CD4-positive, alpha-beta T cell (primary cell): ENCODE measurements at places on chromosomes 5 and 9. TPM values are rescaled to one million over a fixed set of nuclear protein-coding genes. Genes with fewer than 3 reads are reported as not detected.

The KIAA1958 gene
- 6.8 TPM for total RNA-seq

The SLC2A6 gene
- total RNA-seq: 3.2 TPM

The SLC35A4 gene
- 17.8 TPM for total RNA-seq

The CBY3 gene
- 0.36 TPM for total RNA-seq

The SLC34A3 gene
- total RNA-seq: not detected

The C5orf24 gene
- total RNA-seq: 34.6 TPM

The PIK3R1 gene
- total RNA-seq: 459 TPM

The LOX gene
- 0.06 TPM for total RNA-seq

The CRAT gene
- total RNA-seq: 7.1 TPM

The PIGO gene
- 18.9 TPM for total RNA-seq

DNA sequence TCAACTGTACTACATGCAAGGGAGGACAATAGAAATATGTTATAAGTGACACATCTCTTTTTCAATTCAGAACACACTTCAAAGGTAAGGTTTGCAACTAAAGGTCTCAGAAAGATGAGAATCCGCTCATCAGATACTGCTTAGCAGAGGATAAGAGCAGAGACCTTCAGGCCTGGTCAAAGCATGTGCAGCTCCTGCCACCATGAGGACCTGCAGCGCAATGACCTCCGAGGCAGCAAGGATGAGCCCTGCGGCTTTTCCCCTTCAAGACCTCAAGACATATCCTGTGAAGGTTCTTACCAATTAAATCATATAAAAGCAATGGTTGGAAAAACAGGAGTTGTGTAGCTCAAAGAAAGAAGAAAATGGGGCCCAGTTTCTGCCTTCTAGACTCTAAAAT lies 135.8 kb downstream of the TRIM36 start:
- no peak for DNase-seq

GRCh38 chr9:121411993-121412392 lies 41.9 kb upstream of the STOM start:
- DNase-seq: no peak

GRCh38 chr9:99531313-99531712 lies 290.4 kb upstream of the NR4A3 start:
- DNase-seq: no peak

- DNase-seq: no peak
Measured at GRCh38 chr5:141371572-141372475, 1.8 kb downstream of the PCDHGB3 start.

- DNase-seq: no peak
Measured at GRCh38 chr5:52947851-52948250, 41.3 kb upstream of the ITGA2 start.

- DNase-seq: no peak
Measured at GRCh38 chr9:93010704-93011103, 47.8 kb upstream of the SUSD3 start.

DNA sequence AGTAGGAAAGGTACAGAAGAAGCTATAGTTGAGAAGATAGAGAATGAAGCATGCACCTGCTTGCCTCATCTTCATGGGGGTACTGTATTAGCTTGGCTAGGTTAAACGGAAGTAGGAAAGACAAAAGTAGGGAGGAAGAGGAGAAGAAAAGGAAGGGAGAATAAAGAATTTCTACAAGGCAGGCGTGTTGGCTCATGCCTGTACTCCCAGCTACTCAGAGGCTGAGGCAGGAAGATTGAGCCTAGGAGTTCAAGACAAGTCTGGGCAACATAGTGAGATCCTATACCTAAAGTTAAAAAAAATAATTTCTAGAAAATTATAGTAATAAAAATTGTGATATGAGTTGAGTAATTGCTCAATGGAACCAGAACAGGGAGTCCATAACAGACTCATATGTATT lies 61.9 kb downstream of the APTX start:
- DNase-seq: no peak

DNA sequence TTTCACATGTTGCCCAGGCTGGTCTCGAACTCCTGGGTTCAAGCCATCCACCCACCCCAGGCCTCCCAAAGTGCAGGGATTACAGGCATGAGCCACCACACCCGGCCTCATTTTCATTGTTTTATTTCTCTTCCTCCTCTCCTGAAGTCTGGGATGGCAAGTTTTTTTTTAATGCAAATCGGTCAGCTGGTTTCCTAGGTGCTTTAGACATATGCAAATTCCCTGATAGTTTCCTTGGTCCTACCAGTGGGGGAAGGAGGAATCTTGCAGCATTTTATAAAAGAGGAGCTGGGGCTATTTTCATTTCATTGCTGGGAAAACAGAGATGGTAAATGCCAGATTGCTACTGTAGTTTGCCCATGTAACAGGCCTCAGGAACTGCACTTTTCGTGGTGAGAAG lies 179.4 kb downstream of the ACTL7B start:
- DNase-seq: no peak
